ENCODE measurements at places on chromosomes 12 and 14.

- DNase-seq = no peak
Observed at GRCh38 chr14:98059106-98059505, 1212.9 kb downstream of the BCL11B start.

- DNase-seq = no peak
Observed at GRCh38 chr12:19572920-19573558, 133.7 kb downstream of the AEBP2 start.

DNA sequence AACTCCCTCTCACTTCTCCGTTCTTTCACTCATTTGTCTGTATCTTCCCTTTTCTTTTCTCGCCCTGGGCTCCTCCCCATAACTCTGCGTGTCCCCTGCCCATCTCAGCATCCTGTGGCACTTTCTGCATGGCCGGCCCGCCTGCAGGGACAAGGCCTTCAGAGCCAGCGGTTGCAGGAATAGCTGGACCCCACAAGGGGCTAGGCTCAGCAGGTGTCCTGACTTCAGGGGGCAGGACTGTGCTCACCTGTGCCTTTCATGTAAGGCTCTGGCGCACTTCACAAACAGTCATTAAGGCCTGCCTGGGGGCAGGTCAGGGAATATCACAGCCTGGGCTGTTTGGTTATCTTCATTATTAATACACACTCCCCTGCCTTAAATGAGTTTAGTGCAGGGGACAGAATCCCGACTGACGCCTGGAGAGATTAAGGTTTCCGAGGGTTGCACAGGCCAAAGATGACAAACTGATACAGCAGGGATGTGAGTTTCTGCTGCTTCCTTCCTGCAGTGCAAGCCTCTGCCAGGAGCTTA lies 768.8 kb upstream of the TBX3 start:
- no peak for DNase-seq

GRCh38 chr14:91154851-91155625 lies 41.2 kb downstream of the DGLUCY start:
- DNase-seq = no peak

GRCh38 chr12:106145539-106146447 lies 7.0 kb upstream of the NUAK1 start:
- no peak for DNase-seq

GRCh38 chr12:92553389-92553788 lies 149.4 kb upstream of the PLEKHG7 start:
- no peak for DNase-seq

DNA sequence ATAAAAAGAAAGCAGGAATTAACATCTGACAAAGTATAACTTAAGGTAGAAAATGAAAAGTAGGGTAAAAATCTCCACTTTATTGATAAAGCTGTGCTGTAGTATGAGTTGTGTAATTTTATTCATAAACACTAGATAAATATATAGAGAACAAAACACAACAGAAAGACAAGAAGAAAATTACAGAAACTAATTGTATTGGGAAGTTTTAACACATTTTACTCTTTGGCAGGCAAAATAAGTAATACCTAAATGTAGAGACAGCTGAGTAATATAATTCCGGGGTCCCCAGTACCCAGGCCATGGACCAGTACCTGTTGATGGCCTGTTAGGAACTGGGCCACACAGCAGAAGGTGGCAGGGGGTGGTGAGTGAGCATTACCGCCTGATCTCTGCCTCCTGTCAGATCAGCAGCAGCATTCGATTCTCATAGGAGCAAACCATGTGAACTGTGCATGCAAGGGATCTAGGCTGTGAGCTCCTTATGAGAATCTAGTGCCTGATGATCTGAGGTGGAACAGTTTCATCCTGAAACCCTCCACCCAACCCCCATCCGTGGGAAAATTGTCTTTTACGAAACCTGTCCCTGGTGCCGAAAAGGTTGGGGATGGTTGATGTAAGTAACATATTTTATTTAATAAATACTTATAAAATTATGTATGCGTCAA lies 84.4 kb upstream of the ETV6 start:
- DNase-seq = no peak

DNA sequence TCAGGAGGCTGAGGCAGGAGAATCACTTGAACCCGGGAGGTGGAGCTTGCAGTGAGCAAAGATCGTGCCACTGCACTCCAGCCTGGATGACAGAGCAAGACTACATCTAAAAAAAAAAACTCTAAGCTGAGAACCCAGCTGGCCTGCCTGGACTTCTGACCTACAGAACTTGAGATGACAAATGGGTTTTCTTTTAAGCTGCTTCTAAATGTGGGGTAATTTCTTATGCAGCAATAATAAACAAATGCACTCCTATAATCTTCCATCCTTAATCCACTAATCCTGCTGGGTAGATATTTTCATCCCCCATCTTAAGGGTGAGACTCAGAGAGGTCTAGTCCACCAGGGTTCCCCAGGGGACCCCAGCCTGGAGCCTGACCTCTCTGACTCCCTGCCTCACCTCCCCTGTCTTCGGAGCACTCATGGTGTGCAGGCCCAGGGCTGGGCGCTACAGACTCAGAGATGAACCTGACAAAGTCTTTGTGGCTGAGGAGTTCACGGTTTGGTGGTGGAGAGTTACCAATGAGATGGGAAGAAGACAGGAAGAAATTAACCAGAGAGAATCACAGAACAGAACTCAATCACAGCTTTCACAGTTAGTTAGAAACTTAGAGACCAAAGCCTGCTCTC lies 39.7 kb upstream of the BDKRB2 start:
- DNase-seq = no peak

- DNase-seq = no peak
Observed at GRCh38 chr12:106906715-106907114, 49.0 kb upstream of the TMEM263 start.

DNA sequence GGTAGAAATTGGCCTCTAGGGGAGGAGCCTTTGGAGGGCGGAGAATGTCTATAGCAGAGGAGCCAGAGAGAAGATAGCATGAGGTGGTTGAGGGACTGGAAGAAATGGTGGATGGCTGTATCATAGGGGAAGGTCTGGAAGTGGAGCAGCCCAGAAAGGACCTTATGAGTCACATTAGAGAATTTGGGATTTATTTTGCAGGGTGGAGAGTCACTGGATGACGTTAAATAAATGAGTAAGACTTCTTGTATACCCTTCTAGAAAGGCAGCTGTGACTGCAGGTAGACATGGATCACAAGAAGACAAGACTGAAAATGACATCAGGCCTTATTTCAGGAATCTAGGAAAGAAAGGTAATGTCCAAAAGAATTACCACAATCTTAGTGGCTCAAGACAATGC lies 208.2 kb upstream of the TMTC1 start:
- no peak for DNase-seq

- no peak for DNase-seq
Observed at GRCh38 chr14:106826833-106827369, 1300.5 kb downstream of the TMEM121 start.

GRCh38 chr12:48183876-48184548 lies 568 bp downstream of the CCDC184 start:
- no peak for DNase-seq

GRCh38 chr12:2494486-2495192 lies 300.1 kb upstream of the FKBP4 start:
- no peak for DNase-seq

GRCh38 chr12:47350062-47350408 lies 270.3 kb upstream of the AMIGO2 start:
- no peak for DNase-seq

GRCh38 chr12:116614194-116614915 lies 55.2 kb downstream of the MAP1LC3B2 start:
- no peak for DNase-seq

- DNase-seq = no peak
Observed at GRCh38 chr12:131927110-131928079, 1.7 kb upstream of the PUS1 start.

DNA sequence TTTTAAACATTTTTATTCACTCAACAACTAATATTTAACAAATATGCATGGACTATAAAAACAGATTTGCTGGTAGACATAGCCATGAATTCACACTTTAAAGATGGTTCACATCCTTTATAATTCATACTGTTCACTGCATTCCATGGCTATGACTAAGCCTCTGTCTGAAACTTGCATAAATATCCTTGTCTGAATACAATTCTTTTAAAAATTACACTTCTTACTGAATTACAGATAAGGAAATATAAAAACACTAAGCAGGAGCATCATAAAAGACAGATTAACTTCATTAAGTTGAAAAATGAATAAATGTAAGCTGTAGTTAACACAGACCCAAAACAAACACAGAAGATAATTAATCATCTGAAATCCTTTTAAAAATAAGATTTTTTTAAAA lies 53.8 kb downstream of the GXYLT1 start:
- DNase-seq = peak; percentile 23

DNA sequence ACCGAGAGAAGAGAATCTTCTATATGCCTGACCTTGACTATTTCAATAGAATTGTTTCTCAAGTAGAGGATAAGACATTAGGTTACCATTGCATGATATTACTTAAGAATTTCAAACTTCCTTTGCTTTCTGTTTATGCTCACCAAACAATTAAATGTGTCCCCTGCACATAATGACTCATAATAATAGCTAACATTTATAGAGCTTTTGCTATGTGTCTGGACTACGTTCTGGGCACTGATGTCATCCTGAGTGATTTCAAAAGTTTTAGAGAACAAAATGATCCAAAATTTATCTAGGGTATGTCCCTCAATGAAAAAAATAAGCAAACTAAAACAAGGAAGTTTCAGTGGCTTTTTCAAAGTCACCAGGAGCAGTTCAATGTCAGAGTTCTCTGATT lies 38.8 kb downstream of the SLC15A5 start:
- DNase-seq = no peak

DNA sequence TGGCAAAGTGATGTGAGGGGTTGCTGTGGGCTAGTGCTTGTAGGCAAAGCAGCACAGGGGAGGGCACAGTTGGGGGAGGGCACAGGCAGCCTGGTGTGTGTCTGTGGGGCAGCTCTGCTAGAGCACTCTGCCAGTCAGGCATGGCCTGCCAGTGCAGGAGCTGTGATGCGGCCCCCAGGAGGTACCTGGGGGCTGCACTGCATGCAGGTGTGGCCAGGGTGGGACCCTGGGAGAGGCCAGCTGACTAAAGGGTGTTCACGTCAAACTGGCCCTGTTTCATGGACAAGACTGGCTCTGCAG lies 54.1 kb downstream of the FRS2 start:
- DNase-seq = no peak

DNA sequence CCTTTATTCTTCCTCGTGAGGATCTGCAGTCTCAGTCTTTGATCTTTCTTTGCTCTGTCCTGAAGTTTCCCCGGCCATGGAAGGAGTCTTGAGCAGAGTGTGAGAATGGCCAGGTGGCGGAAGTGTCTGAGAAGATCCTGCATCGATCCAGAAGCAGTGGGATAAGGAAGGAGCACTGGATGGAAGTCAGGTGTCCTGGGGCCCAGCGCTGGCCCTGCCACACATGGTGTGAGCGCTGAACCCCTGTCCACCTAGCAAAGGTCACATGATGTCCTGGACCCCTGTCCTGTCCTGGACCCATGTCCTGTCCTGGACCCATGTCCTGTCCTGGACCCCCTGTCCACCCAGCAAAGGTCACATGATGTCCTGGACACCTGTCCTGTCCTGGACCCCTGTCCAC lies 111.8 kb upstream of the MED13L start:
- DNase-seq = no peak

- DNase-seq = no peak
Observed at GRCh38 chr12:17206553-17206952, 600.6 kb upstream of the LMO3 start.

DNA sequence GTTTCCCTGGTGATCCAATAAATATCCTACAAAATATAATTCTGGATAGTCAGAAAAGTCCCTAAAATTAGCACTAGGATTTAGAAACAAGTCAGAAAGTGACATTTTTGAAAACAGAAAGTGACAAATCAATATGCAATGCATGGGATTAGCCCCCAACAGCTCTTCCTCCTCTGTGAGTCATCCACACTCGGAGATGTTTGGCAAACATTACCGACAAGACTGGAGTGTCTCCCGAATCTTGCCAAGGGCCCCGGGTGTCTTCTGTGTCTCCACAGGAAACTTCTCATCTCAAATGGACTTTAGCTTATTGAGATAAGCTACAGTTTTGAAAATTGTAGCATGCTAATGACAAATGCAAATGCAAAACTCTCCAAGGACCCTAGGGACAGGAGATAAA lies 398.9 kb upstream of the CCDC196 start:
- DNase-seq = no peak

GRCh38 chr12:101863981-101864380 lies 13.4 kb upstream of the DRAM1 start:
- DNase-seq = no peak

GRCh38 chr14:105072381-105072861 lies 7.2 kb upstream of the GPR132 start:
- DNase-seq = no peak

- no peak for DNase-seq
Observed at GRCh38 chr12:10801741-10802140, 686 bp downstream of the TAS2R7 start.

GRCh38 chr12:32312049-32312670 lies 87.2 kb upstream of the FGD4 start:
- peak; percentile 55 for DNase-seq

DNA sequence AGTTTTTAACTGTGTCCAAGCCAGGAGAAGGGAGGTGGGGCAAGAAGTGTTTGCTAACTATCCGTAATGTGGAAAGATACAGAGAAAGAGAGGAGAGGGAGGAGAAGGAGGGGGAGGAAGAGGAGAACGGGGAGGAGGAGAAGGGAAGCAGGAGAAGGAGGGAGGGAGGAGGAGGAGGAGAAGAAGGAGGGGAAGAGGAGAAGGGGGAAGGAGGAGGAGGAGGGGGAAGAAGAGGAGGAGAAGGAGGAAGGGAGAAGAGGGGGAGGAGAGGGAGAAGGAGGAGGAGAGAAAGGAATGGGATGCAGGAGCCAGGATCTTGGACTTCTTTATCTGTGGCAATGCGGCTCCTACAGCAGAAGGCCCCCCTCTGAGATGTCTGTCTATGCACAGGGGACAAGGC lies 510.3 kb upstream of the CCDC196 start:
- no peak for DNase-seq

DNA sequence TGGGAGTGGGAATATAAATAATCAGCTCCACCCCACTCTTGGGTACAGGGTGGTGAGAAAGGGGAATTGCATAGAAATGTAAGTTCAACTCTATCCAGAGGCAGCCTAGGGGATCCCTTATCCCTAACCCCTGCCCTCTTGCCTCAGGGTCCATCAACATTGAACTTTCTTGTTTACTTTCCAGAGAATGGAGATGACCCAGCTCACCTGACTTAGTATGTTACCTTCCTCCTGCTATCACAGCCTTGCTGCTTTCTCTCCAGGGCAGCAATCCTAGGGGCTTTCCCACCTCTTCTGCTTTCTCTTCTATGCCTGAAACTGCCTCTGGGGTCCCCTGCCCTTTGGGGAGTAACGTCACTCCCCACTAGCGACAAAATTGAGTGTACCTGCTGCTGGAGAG lies 2.7 kb downstream of the LRP1 start:
- DNase-seq = no peak

- DNase-seq = no peak
Observed at GRCh38 chr12:1888923-1889322, 29.5 kb downstream of the CACNA2D4 start.

DNA sequence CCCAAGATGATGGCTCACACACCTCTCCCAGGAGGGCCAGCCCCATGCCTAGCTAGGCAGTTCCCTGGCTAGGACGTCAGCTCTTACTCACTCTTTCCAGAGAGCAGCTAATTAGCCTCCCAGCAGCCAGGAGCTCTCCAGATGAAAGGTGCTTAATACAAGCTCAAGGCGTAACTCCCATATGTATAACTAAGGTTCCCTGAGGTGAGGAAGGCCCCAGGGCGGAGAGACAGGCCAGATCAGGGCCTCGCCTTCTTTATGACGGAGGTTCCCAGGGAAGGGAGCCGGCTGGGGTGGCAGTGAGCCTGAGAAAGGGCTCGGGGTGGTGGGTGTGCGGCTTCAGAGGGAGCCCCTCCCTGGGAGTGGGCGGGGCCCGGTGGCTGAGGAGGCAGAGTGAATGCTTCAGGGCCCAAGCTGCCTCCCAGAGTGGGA lies 26.4 kb upstream of the ZFP36L1 start:
- no peak for DNase-seq
